ENCODE measurements at places on chromosomes 11 and 22.

- DNase-seq = no peak
These were observed 7.0 kb downstream of the MAP3K11 start for GRCh38 chr11:65606876-65607613.

DNA sequence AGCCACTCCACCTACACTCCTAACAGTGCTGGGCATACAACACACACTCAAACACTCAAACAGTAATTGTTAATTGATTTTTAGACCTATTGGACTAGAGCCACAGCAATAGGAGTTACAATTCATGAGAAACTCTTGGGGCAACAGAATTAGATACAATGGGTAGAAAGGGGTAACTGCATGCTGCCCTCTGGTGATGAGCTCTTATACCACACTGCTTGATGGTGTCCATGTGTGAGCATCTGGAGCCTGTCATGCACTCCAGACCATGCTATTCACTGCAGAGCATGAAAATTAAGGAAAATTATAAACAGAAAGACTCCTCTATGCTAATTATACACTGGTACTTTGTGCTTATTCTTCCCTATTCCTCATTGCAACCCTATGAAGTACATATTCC is 975.5 kb upstream of the CCDC90B start:
- no peak for DNase-seq

DNA sequence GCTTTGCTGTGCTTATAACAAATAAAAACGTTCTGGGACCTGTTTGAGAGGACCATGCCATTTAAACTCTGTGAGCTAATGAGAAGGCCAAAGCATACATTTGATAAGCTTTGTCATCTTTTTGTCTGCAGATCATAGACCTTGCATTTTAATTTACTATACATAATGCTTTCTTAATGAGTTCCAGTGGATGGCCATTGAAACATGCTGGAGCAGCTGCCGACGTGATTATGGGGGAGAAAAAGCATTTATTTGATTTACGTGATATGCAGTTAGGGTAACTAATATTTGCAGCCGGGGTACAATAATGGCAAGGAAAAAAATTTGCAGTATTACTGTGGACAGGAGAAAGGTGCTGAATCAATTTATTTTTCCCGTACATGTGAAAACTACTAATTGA is 240.2 kb downstream of the FAT3 start:
- no peak for DNase-seq

GRCh38 chr11:2582946-2583604 is 116.7 kb downstream of the KCNQ1OT1 start:
- no peak for DNase-seq

Measured in NCI-H1417 treated with DMSO at 0.1 percent for 48 hours (cell line).